ENCODE measurements at places on chromosomes 12 and 14.

DNA sequence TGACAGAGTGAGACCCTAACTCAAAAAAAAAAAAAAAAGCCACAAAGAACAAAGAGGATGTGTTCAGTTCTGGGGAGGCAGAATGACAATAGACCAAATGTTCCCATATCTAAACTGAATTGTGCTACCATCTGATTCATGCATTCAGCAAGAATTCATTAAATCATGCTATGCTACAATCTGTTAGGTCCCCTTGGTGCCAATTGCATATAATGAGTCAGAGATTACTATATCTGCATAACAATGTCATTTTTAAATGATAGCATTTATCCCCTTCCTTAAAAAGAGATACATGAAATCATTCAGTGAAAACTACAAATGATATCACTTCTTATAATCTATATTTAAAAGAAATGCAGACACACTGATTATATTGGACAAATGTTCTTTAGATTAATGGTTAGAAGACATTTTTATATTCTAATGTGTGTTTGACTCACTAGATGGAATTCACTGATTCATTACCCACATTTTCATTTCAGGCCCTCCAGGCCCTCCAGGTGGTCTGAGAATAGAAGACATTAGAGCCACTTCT, 207.6 kb upstream of the PDZRN4 start:
- DNase-seq = no peak

GRCh38 chr12:31322801-31323207, 3.1 kb downstream of the SINHCAF start:
- no peak for DNase-seq

DNA sequence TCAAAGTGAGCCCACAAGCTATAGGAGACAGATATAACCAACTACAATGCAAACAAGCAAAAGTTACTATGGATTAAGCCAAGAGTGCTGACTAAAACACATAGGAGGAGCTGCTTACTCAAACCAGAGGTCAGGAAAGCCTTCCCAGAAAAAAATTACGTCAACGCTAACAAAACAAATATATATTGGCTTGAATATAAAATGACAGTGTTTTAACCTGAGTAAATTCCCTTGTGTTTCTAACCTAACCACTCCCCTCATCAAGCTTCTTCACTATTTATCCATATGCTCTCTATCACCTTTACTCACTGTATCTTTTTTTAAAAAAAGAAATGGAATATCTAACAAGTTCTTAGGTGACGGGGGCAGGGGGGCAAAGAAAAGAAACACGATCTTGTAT, 115.9 kb downstream of the MED13L start:
- DNase-seq = peak; percentile 16

- DNase-seq = no peak
Observed at GRCh38 chr14:75022655-75023054, 19.9 kb downstream of the EIF2B2 start.

DNA sequence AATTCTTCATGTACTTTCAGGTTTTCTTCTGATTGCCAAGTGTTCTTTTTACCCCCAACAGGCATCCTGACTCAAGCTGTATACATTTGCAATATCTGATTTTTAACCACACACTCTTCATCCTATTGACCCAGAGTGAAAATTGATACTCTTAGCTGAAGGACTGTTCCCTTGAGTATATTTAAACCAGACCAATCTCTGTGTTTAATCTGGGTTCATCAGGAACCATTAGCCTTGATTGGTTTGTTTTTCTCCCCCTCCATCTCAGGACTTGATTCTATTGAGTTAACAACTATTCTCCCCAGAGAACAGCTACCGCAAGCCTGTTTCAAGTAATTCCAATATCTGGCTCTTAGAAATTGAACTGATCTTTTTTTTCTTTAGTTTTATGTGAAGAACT, 222.3 kb upstream of the NOVA1 start:
- no peak for DNase-seq

GRCh38 chr14:74548881-74549280, 55.3 kb downstream of the ISCA2 start:
- DNase-seq = no peak

DNA sequence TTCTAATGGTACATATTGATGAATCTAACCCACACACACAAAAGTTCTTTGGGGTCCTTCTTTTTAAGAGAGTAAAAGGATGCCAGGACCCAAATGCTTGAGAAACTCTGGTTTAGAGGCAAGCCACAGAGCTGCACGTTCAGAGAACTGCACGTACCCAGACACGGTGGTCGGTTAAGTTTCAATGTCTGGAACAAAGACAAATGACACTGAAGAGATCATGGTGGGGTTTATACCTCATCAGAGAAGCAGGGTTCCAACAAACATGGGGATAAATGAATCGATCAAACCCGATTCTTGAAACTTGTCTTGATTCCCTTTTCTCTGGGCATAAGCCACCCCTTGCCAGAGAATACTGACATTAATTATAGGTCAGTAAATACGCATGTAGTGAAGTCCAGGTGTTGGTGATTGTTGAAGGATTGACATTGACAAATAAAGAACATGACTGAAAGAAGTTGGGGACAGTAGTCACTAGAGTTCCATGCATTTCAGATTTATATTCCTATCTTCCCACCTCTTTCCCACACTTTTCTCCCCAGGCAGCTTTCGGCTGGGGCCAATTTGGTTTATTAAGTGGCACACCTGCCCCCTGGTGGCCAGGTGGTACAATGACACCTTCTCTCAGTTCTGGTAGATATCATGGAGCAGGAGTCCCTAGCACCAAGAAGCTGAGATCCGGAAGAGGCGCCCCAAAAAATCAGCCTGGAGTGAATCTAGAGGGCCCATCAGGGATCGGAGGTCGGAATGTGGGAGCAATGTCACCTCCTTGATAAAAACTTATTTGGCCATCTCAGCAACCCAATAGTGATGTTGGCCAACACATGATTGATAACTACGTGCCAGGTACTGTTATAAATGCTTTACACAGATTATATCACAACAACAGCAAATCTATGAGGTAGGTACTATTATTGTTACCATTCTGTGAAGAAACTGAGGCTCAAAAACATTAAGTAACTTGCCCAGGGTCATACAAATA, 17.8 kb upstream of the HDAC7 start:
- DNase-seq = peak; percentile 67

DNA sequence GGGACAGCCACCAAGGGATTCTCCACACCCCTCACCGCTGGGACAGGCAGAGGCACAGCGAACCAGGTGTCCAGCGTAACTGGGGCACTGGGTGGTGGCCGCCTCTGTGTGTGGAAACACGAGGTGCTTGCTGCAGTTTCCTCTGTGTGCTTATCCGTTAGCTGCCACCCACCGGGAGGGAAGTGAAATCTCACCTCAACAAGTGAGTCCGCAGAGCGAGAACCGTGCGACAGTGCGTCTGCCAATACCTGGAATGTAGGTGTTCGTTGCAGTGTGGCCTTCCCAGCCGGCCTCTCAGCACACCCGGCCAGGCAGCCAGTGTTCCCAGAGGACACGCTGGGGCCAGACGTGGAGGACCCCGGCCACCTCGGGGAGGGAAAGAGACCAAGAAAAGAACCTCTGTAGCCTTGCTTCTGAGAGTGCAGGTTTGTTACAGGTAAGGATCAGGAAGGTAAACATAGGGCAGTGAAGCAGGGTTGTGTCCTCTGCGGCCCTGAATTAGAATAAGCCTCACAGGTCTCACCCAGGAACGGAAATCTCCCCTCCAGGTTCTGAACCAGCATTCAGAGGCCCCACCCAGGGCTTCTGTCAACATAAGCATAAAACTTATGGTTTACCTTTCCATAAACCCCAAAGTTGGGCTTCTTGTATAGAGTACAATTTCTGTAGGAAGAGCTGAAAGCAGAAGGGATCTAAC, 1.5 kb downstream of the BCL2L14 start:
- DNase-seq = no peak

DNA sequence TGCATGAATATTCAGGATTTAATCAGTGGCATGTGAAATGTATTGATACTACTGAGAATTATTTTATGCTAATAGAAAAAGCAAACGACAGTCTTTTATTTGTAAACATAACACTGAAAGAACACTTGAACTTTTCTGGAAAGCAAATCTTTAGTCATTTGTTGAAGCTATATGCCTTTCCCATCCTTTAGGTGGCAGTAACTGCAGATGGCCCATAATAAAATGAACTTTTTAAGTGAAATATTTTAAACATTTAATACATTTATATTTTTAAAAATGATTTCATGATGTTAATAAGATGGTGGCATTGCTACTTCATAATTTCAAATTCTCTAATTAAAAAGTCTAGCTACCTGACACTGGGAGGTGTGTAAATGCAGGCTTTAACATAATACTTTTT, 13.9 kb upstream of the KRR1 start:
- DNase-seq = no peak

- DNase-seq = no peak
Observed at GRCh38 chr14:56860441-56860840, 50.2 kb upstream of the OTX2 start.

DNA sequence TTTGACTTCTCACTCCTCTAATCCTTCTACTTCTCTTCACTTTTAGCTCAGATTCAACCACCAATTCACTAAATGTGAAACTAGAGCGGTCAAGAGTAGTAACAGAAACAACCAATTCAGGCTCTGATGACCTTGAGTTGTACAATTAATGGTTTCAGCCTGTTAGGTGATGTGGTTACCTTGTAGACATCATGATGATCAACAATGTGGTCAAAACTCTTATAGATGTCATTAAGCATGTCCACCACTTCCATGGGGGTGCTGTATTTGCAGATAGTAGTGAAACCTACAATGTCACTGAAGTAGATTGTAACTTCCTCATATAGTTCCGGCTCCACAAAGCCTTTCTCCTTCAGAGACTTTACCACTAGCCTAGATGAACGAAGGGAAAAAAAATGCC, 54.1 kb upstream of the PLBD1 start:
- DNase-seq = no peak

- no peak for DNase-seq
Observed at GRCh38 chr12:66017736-66018135, 112.8 kb downstream of the LLPH start.

DNA sequence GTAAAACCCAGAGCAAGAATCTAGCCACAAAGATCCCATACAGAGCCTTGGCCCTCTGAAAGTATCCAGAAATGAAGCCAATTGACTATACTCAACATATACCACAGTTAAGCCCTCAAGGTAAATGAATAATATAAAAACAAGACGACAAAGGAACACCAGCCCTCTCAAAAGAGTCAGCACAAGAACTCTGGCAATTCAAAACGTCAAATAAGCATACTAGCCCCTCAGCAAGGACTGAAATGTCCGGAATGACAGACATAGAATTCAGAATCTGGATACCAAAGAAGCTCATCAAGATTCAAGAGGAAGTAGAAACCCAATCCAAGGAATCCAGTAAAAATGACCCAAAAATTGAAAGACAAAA, 49.9 kb downstream of the GTF2A1 start:
- no peak for DNase-seq

DNA sequence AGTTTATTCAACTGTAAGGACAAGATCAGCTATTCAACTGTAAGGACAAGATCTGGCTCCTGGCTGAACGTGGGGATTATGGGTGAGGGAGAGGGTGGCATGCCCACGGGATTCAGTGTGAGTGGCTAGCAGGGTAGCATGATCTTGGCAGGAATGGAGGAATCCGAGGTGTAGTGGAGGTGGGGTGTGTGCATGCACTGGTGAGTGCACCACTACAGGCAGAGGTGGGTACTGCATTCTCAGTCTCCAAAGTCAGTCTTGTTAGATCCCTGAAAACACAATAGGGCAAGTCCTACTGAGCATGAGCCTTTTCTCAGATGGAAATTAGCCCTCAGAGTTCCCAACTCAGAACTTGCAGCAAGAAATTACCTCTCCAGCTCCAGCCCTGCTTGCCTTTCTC, 32.2 kb upstream of the DCD start:
- DNase-seq = no peak

GRCh38 chr12:67514502-67514901, 134.0 kb upstream of the DYRK2 start:
- DNase-seq = no peak

DNA sequence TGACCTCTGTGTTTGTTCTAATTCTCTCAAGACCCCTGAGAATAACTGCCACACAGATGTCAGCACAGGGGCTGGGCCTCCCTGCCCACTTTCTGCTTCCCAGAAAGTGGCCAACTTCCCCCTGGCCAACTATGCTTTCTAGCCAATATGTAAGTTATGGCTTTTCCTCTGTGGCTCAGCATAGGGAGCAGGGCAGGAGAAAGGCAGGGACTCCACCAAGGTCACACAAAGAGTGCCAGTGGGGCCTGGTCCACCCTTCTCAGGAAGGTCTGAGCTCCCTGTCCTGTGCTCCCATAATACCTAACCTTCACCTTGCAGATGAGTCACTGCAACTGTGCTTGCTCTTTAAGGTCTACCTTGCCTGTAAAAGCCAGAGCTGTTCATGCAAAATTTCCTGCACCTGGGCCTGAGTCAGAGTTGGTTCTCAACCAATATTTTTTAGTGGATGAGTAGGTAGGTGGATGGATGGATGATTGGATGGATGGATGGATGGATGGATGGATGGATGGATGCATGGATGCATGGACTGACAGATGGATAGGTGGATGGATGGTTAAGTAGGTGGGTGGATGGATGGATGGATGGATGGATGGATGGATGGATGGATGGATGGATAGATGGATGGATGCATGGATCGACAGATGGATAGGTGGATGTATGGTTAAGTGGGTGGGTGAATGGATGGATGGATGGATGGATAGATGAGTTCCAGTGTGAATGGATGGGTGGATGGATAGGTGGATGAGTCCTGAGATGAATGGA, 64.2 kb downstream of the DIO3 start:
- DNase-seq = no peak

GRCh38 chr12:6703631-6704030, 3.0 kb upstream of the PIANP start:
- no peak for DNase-seq

GRCh38 chr12:57603324-57603723, 1.3 kb upstream of the DTX3 start:
- DNase-seq = no peak

- no peak for DNase-seq
Observed at GRCh38 chr12:15530361-15530760, 208.1 kb downstream of the PTPRO start.

- no peak for DNase-seq
Observed at GRCh38 chr14:88252498-88252897, 70.6 kb downstream of the KCNK10 start.

GRCh38 chr14:67764496-67764895, 51.9 kb downstream of the ZFYVE26 start:
- no peak for DNase-seq

DNA sequence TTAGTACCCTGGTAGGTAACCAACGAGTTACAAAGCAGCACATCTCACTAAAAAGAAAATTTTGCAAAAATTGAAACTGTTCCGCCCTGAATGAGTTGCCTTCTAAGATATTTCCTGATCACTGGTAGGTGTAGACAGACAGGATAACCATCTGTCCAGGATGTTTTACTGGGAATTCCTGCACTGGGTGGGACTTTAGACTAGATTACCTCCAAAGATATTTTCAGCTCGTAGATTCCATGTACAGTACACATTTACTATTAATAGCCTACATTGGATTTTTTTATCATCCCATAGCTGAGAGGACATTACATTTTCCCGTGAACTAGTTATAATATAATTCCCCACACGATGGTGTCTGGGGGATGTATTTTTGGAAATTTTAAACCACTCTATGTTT, 139.6 kb downstream of the DYRK2 start:
- no peak for DNase-seq

- peak; percentile 52 for DNase-seq
Observed at GRCh38 chr12:119115296-119115905, 63.3 kb upstream of the HSPB8 start.

- no peak for DNase-seq
Observed at GRCh38 chr14:102537981-102538601, 28.5 kb upstream of the ANKRD9 start.
